ENCODE measurements at places on chromosomes 6 and 20. TPM values are rescaled to one million over a fixed set of nuclear protein-coding genes. Genes with fewer than 3 reads are reported as not detected.

Gene SCGN
- total RNA-seq = not detected

Gene PTGIS
- 14.8 TPM for total RNA-seq

Gene CST2
- total RNA-seq = 0.62 TPM

Gene EEF1E1
- total RNA-seq = 46.5 TPM

Gene GPR6
- total RNA-seq = not detected

- H3K27me3 ChIP-seq = peaks cover 9% of the 10 kb centered on the region
- H3K27ac ChIP-seq = no peak overlapping the region
- H3K36me3 ChIP-seq = no peaks in the 10 kb centered on the region
- no peak overlapping the region for H3K4me3 ChIP-seq
Measured at GRCh38 chr20:62430866-62431447, 3.6 kb upstream of the RBBP8NL start.

GRCh38 chr20:14997791-14998190 is 660.4 kb upstream of the FLRT3 start:
- DNase-seq = no peak
- H3K27ac ChIP-seq = no peak overlapping the region
- H3K27me3 ChIP-seq = no peaks in the 10 kb centered on the region
- no peaks in the 10 kb centered on the region for H3K36me3 ChIP-seq
- no peaks in the 10 kb centered on the region for H3K4me1 ChIP-seq

GRCh38 chr6:29976588-29977424 is 34.5 kb downstream of the HLA-A start:
- peaks cover 57% of the 10 kb centered on the region for H3K27me3 ChIP-seq
- DNase-seq = peak; percentile 89
- H3K27ac ChIP-seq = no peak overlapping the region
- H3K4me3 ChIP-seq = peak overlapping the region; percentile 81
- H3K36me3 ChIP-seq = no peaks in the 10 kb centered on the region

DNA sequence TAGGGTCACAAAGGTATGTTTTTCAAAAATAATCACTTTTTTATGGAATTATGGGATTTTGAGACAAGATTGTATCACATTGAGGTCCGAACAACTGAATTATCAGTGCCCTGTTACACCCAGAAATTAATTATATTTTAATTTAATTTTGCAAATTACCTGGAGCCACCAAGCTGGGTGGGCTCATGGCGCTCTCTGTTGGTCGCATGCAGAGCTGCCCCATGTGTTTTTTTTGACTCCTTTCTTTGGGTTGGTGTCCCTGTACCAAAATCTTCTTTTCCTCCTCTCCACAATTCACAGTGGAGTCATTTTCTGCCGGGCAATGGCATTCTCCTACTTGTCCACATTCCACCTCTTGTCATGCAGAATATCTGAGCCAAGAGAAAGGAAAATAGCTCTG is 38.9 kb upstream of the FRMD1 start:
- H3K36me3 ChIP-seq = no peaks in the 10 kb centered on the region
- no peaks in the 10 kb centered on the region for H3K4me1 ChIP-seq
- no peak overlapping the region for H3K4me3 ChIP-seq
- no peak overlapping the region for H3K27ac ChIP-seq
- peak; percentile 59 for DNase-seq

DNA sequence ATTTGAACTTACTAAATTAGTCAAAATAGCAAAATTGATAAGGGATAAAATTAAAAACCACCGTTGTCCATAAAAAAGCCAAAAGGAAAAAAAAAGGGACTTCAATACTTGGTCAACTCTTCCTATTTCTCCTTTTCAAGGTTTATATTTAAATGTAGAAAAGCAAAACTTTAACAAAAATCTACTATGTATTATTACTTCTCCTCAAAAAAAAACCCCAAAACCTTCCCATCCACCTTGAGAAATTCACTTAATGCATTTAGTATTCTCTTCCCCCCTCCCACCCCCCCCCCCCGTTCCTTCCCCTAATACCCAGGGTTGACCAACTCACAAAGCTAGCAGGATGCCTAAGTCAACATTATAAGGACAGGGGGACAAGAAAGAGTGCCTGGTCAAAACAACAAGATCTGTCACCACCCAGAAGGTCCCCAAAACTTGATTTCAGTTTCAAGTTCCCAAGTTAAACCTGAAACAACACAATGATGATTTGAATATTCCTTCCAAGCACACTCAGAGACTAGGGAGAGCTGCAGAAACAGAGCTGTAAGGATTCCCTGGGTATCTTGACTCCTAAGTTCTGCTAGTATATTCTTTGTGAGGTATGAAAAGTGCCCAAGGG is 14.6 kb downstream of the GMDS start:
- peaks cover 3% of the 10 kb centered on the region for H3K4me1 ChIP-seq
- DNase-seq = no peak
- H3K27ac ChIP-seq = no peak overlapping the region
- no peaks in the 10 kb centered on the region for H3K27me3 ChIP-seq

DNA sequence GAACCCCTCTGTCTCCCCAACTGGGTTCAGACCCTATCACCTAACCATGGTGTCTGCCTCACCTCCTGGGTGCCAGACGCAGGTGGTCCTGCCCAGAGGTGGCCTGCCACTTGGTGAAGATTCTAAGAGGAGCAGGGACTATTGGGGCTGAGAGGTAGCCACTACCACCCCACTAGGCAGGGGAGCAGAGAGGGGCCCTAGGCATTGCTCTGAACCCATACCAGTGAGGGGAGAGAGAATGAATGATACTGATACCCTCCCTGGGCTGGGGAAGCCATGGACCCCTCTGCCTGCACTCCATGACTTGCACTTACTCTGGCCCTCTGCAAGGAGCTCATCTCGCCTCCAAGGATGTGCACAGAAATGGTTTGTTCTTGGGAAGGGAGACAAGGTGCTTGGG is 31.7 kb upstream of the SPDEF start:
- peaks cover 15% of the 10 kb centered on the region for H3K4me1 ChIP-seq
- peaks cover 4% of the 10 kb centered on the region for H3K36me3 ChIP-seq
- no peak overlapping the region for H3K27ac ChIP-seq

GRCh38 chr6:20302702-20303251 is 90.5 kb upstream of the MBOAT1 start:
- H3K4me1 ChIP-seq = peaks cover 8% of the 10 kb centered on the region
- no peak overlapping the region for H3K27ac ChIP-seq
- no peak overlapping the region for H3K4me3 ChIP-seq
